Fibroblast of the aortic adventitia (primary cell): ENCODE measurements at places on chromosomes 6 and 20. TPM values are rescaled to one million over a fixed set of nuclear protein-coding genes. Genes with fewer than 3 reads are reported as not detected.
A peak's percentile ranks its signal among the peaks of the same experiment; 100 is the strongest.

GRCh38 chr6:80605165-80605989 lies 498.9 kb downstream of the BCKDHB start:
- DNase-seq, result peak; percentile 64

XKR7 gene
- not detected in 2 replicates for total RNA-seq

KHDC1L gene
- not detected in 2 replicates for total RNA-seq

DNA sequence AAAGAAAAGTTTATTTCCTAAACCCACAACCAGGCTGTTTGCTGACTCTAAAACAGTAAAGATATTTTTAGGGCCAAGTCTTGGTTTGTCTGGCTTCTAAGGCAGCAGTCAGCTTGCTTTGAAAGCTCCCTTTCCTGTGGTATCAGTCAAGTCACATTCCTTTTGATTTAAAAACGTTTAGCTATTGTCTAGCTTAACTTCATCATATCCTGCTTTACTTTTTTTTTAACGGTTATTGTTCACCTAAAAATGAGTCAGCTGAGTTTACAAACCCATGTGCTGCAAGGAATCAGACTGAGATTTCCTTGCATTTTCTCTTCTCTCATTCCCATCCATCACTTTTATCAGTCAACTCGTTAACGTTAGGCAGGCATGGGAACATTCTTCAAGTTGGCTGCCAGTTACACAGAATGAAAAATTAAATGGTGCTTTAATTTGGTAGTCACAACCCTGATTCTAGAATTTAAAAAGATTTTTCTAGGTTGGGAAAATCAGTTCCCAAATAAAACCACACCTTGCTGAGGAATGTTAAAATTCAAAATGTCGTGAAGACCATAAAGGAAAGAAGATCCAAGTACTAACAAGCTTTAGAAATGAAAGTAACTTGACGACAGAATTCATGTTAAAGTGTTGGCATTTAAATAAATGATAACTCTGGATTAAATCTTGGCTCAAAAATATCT lies 45.9 kb downstream of the ELOVL5 start:
- DNase-seq, result peak; percentile 95

- DNase-seq, result no peak
Measured at GRCh38 chr6:33505548-33506370, 51.4 kb downstream of the ZBTB9 start.

DNA sequence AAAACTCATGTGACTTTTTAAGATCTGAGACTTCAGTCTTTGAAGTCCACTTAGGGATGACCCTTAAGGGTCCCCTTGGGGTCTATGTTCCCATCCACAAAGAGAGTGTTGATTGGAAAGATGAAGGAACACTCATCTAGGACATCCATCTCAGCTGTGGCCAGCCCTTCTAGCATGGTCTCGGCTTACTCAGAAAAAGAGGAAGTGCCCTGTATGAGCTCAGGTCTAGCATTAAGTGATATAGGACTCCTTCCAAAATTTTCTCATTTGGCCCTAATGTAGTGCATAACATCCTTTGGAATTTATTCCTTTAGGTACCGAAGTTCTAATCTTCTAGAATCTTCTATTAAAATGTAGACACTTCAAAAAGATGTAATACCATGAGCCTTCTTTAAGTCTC lies 77.4 kb downstream of the NDUFAF5 start:
- DNase-seq, result no peak

CALHM4 gene
- total RNA-seq, result not detected in 2 replicates

DNA sequence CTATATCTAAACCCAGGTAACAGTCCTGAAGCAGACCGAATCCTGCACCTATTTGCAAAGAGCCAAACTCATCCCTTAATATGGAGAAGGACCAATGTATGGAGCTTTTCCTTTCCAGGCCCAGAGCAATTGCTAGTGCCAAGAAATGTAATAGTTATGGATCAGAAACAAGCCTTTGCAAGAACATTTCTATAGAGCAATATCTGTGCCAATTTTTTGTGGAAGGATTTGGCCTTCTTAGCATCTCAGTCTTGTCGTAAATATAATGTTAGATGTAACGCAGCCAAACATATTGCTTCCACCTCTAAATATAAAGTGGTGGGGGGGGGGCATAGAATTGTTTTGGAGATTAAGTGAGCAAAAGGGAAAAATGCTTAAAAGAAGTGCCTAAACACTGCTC lies 2.7 kb downstream of the KIAA0408 start:
- DNase-seq, result no peak

DNA sequence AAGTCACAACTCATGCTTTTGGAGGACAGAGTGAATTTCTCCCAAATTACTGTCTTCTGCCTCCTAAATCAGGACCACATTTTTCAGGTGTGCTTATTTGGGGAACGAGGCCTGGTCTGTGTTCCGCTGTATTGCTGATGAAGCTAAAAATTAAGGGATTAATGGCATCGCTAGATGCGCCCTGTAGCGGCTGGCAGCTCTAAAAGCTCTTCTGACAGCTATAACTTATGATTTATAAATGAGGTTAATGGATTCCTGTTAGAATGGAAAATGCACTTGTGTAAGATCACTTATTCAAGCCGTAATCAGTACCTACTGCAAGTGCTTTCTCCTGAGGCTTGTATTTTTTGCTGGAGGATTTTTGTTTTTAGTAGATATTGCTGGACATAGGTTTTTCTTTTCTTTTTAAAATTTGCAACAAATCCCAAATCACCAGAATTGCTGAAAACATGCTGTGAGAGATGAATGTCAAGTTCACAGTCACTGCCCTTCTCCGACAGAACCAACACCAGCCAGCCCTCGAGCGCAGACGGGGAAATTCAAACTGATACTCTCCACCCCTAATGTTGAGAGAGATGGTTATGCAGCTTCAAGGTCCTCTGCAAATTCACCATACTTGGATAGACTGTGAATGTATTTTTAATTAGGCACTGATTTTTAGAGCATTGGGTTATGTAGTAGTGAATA lies 49.1 kb downstream of the AKAP12 start:
- DNase-seq, result no peak

DNA sequence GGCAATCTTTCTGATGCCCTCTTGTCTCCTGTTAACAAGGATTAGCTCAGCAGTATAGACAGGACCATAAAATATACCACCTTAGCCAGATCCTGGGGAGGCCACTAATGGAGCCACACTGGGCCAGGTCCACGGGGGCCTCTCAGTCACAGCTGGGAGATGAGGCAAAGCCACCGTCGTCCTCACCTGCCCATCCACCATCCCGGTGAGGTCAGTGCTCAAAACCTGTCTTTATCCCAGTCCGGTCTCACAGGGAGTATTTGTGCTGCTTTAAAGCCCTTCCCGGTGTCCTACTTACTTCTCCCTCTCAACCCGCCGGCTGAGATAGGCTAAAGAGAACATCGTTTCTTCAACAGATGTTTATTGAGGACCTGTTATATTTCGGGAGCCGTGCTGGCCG lies 104.3 kb downstream of the EDN3 start:
- no peak for DNase-seq

- DNase-seq, result no peak
Measured at GRCh38 chr6:116101302-116101718, 657 bp downstream of the NT5DC1 start.

DNA sequence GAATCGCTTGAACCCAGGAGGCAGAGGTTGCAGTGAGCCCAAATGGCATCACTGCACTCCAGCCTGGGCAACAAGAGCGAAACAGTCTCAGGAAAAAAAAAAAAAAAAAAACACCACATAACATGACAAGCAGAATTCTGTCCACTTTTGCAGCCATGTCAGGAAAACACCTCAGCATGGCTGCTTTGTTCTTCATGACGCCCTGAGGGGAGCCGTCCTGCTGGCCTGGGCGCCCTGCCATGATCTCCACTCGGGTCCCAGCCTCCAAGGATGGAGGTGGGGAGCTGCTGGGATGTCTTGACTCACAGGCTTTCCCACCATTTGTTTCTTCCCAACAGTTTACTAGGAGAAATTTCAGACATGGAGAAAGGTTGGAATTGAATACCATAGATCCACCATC lies 42.2 kb downstream of the SNX9 start:
- DNase-seq, result no peak

DNA sequence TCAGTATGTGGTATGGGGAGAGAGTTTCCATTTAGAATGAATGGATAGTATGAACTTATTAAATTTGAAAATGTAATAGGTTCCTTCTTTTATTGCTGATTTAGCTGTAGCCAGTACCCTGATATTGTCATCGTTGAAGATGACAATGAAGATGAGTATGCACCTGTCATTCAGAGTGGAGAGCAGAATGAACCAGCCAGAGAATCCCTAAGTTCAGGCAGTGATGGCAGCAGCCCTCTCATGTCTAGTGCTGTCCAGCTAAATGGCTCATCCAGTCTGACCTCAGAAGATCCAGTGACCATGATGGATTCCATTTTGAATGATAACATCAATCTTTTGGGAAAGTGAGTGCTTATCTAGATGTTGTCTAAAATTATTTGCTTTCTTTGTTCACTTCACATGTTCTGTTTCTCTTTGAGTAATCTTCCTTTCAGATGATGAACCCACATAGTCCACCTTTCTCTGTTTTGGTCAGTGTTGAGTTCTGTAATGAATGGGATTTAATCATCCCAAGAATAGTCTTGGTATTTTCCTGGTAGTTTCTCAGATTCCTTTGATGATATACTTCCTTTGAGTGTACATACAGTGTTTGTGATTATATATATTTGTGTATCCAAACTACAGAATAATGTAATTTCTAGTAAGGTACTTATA lies 23.3 kb downstream of the HSF2 start:
- DNase-seq, result no peak

SULF2 gene
- total RNA-seq, result 1.9 and 55.8 TPM in 2 replicates

- DNase-seq, result no peak
Measured at GRCh38 chr6:53244958-53245357, 96.3 kb upstream of the GCM1 start.

SSTR4 gene
- not detected in 2 replicates for total RNA-seq

GRCh38 chr6:120908767-120909166 lies 425.5 kb downstream of the TBC1D32 start:
- no peak for DNase-seq

HLA-DRB5 gene
- not detected in 2 replicates for total RNA-seq

- no peak for DNase-seq
Measured at GRCh38 chr20:62860924-62861691, 514 bp downstream of the TCFL5 start.

DNA sequence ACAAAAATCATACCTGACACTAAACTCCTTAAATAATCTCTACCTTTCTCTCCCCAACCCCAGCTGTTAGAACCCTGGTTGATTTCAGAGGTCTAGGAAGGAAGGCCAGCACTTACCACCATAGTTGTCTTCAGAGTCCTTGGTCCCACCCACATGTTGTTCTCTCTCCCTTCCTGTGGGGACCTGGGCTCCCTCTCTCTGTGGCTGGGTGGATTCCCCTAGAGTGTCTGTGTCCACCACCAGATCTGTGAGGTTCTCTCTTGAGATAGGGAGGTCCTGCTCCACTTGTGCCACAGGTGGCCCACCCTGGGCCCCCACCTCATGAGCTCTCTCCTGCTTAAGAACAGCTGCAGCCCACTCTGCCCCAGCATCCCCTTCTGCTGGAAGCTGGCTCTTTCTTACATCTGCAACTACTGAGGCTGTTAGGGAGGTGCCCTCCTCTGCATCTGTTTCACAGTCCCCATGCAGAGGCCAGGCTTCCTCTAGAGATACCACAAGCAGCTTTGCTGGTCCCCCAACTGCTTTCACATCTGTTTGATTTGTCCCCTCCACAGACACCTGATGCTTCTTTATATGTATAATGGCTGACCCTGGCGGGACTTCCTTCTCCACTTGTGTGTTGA lies 5.2 kb downstream of the MDC1 start:
- DNase-seq, result no peak

DNA sequence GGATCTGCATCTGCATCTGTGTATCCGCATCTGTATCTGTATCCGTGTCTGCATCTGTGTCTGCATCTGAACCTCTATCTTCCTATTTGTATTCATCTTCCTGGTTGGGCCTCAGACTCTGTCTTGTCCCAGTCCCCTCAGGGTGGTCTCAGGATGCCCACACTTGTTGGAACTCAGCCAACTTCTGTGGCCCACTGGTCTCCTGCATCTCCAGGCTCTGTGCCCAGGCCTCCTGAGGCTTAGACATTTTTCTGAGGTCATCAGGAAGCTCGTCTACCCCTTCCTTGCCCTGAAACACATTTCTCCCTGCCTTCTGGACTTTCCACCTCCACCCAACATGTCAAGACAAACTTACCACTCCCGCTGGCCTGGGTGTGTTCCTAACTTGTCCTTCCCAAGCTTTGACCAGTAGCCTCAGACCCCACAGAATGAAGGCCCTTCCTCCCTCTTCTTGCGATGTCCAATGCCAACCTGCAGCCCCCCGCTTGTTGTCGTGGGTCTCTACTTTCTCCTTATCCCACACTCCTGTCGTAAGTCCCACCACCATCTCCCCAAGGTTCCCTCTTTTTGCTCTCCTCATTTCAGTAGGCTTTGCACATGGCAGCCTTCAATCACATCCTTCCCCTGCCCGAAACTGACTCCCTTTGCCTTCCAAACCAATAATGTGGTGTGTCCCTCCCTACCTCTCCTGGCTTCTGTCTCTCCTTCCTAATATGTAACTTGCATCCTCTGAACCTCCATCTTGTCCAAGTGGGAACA lies 176.5 kb downstream of the DLL1 start:
- DNase-seq, result no peak

DNA sequence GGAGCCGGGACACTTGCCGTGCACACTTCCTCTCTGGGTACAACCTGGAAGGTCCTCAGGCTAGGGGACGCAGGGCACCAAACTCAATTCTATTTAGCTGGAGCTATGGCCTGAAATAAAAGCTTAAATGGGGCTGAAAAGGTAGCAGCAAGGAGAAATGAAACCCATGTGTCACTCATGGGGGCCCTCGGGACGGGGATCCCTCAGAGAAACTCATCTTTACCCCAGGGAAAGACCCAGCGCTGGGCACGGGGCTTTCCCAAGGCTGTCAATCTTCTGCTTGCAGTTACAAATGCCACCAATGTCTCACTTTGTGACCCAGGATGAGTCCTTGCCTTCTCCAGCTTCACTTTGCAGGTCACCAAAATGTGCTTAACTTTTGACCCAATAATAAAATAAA lies 16.5 kb downstream of the SNAI1 start:
- DNase-seq, result no peak

DNA sequence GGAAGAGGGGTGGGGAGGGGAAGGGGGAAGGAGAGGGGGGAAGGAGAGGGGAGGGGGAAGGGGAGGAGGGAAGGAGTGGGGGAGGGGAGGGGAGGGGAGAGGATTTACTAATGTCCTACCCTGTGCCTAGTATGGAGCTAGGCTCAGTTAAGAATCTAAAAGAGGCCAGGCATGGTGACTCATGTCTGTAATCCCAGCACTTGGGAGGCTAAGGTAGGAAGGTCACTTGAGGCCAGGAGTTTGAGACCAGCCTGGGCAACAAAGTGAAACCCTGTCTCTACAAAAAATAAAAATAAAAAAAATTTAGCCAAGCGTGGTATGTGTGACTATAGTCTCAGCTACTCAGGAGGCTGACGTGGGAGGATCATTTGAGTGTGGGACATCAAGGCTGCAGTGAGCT lies 13.0 kb downstream of the UBE2J1 start:
- no peak for DNase-seq

NDUFAF4 gene
- total RNA-seq, result 19.3 and 22.2 TPM in 2 replicates

GRCh38 chr20:31674895-31675827 lies 37.4 kb downstream of the COX4I2 start:
- DNase-seq, result peak; percentile 94

SLC26A8 gene
- 0.18 TPM in 1 of 2 replicates, not detected in the other for total RNA-seq
